ENCODE measurements at places on chromosomes 7 and 10. TPM values are rescaled to one million over a fixed set of nuclear protein-coding genes. Genes with fewer than 3 reads are reported as not detected.

SLC26A3 gene
- total RNA-seq: not detected

WBP1L gene
- total RNA-seq: 41.9 TPM

CLDN4 gene
- total RNA-seq: 1.7 TPM

RTKN2 gene
- 0.89 TPM for total RNA-seq

MALRD1 gene
- total RNA-seq: 0.17 TPM

GALNT17 gene
- total RNA-seq: under 0.01 TPM

CYP26C1 gene
- not detected for total RNA-seq

NPSR1 gene
- not detected for total RNA-seq
